ENCODE measurements at places on chromosomes 2 and 18.

DNA sequence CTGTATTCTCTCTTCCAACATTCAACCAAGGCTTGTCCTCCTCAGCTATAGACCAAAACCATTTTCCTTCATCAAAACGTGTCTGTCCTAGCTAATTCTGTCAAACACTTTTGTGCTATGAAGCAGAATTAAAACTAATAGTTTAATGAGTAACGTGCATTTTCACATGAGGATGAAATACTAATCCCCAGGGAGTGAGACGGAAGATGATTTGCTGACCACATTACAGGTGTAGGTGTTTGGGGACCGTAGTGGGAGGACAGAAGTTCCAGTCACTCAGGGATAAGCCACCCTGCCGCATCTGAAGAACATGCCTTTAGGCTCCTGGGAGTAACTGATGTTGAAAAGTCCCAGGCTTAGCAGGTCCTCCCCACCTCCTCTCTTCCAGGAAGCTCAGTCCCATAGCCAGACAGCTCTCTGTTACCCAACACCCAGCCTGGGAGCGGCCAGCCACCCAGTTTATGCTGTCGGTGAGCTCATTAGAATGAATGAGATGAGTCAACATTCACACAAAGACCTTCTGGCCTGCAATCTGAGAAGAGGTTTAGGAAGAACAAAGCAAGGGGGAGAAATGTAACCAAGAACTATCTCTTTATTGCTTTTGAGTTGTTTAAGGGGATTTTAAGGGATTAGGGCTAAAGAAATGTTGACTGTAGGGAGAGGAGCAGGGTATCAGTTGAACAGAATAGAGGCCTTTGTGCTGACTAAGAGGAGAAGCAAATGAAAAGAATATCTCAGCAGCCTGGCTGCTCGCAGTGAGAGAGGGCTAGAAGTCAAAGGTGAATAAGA is 122.5 kb downstream of the FOXI3 start:
- no peak overlapping the region for H3K4me3 ChIP-seq
- H3K27ac ChIP-seq, result no peak overlapping the region
- H3K4me1 ChIP-seq, result no peaks in the 10 kb centered on the region
- H3K27me3 ChIP-seq, result no peaks in the 10 kb centered on the region
- DNase-seq, result no peak

- H3K27ac ChIP-seq, result no peak overlapping the region
- no peaks in the 10 kb centered on the region for H3K36me3 ChIP-seq
- no peak overlapping the region for H3K4me3 ChIP-seq
These were observed 104.3 kb downstream of the SRBD1 start for GRCh38 chr2:45506756-45507155.

DNA sequence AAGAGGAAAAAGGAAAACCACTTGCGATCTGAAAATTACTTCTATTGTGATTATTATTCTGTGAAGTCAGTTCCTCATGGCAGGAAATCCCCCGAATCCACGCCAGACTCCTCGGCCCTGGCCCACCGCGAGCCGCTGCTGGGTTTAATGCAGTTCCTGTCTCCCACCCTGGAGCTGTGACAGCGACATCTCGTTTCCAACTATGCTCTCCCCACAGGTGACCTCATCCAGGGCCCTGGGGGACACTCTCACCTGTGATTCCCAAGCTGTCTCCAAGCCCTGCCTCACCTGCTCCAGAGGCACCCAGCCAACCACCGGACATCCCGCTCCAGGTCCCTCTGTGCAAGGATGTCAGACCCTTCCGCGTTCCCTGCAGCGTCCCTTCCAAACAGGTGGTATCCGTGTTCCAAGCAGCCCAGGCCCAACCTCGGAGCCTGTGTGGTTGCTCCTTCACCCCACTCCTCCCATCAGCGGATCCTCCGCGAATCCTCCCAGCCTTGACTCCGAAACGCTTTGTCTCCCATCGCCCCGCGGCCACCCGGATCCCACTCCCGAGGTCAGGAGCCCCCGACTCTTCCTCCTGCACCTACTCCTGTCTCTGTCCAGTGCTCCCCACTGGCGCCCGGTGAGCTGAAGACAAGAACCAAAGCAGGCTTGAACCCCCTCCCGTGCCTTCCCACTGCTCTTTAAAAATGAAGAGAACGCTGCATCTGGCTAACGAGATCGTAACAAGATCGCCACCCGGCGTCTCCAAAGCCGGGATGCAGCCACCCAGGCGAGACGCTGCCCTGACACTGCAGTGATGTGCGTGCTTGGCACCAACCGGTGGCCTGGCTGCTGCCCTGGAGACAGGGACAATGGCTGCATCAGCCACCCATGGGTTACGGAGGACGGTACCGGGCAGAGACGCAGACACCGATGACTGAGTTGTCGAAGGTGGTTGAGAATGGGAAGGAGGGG is 96.5 kb downstream of the NDUFA10 start:
- H3K36me3 ChIP-seq, result no peaks in the 10 kb centered on the region
- DNase-seq, result no peak
- no peaks in the 10 kb centered on the region for H3K4me1 ChIP-seq
- H3K27me3 ChIP-seq, result no peaks in the 10 kb centered on the region
- H3K27ac ChIP-seq, result no peak overlapping the region

- no peaks in the 10 kb centered on the region for H3K4me1 ChIP-seq
- H3K4me3 ChIP-seq, result no peak overlapping the region
- peaks cover 5% of the 10 kb centered on the region for H3K27me3 ChIP-seq
- no peak overlapping the region for H3K27ac ChIP-seq
These were observed 21.7 kb upstream of the APCDD1 start for GRCh38 chr18:10432781-10433180.

GRCh38 chr2:60353406-60353800 is 200.1 kb downstream of the BCL11A start:
- no peak overlapping the region for H3K4me3 ChIP-seq
- no peaks in the 10 kb centered on the region for H3K4me1 ChIP-seq
- no peaks in the 10 kb centered on the region for H3K36me3 ChIP-seq
- H3K27ac ChIP-seq, result no peak overlapping the region

DNA sequence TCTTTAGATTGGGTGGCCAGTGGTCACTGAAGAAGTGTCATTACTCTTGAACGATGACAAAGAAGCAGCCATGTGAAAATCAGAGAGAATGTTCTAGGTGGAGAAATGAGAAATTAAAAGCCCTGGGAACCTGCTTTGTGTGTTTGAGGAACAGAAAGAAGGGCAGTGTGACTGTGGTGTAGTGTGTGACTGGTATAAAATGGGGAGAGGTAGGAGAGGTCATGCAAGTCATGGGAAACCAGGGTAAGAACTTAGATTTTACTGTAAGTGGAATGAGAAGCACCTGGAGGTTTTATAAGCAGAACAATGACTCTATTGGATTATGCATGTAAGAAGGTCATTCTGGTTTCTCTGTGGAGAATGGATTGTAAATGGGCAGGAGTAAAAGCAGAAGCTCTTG is 12.2 kb downstream of the ICOS start:
- H3K27me3 ChIP-seq, result no peaks in the 10 kb centered on the region
- no peaks in the 10 kb centered on the region for H3K36me3 ChIP-seq
- DNase-seq, result no peak
- no peak overlapping the region for H3K4me3 ChIP-seq
- no peak overlapping the region for H3K27ac ChIP-seq

DNA sequence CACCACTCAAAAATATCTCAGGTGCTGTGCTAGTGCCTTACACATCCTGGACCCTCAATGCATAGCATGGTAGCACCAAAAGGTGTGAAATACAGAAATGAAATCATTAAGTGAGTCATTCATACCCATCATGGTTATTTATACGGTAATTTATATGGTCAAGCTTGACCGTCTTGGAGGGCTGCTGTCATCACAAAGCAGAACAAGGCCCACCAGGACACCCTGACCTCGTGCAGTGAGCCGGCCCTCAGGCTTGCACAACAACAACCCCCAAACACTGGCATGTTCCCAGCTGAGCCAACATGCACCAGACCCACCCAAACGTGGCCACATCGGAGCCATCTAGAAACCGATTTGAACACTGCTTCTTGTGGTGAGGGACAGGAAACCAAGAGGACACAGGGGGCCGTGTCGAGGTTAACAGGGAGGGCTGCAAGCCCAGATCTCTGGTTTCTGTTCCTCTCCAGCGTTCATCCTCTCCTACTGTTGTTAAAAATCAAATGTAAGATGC is 378.5 kb upstream of the ID2 start:
- DNase-seq, result no peak
- H3K27ac ChIP-seq, result no peak overlapping the region
- no peaks in the 10 kb centered on the region for H3K36me3 ChIP-seq
- H3K4me3 ChIP-seq, result no peak overlapping the region
- no peaks in the 10 kb centered on the region for H3K4me1 ChIP-seq
- H3K27me3 ChIP-seq, result no peaks in the 10 kb centered on the region

DNA sequence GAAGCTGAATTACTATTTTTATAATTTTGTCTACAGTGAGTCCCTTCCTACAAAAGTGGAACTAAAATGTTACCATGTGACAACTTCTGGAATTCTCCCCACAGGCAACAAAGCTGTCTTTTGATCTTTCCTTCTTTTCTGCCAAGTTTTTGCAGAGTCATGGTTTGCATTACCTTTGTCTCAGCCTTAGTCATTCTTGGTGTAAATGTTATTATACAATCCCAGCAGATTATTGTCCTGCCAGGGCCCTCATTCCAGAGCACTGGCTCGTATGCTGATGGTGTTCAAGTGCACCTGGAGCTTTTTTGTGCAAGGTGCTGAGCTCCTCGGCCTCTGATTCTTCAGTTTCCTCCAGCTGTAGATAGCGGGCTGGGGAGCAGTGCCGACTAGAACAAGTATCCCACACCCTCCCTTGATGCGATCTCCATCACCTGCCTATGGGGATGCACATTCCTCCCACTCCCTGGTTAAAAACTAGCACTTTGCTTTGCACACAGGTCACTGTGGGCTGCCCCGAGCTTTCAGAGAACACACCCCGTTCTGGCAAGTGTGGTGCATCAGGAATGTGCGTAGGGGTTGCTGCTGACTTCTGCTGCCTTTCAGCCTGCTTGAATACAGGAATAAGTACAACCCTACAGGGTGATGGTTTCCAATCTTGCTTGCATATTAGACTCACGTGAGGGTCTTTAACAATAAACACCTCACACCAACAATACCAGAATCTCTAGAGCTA is 263.6 kb downstream of the RNF144A start:
- no peak overlapping the region for H3K4me3 ChIP-seq
- no peaks in the 10 kb centered on the region for H3K4me1 ChIP-seq
- H3K36me3 ChIP-seq, result no peaks in the 10 kb centered on the region

GRCh38 chr2:172884336-172884735 is 148.7 kb downstream of the RAPGEF4 start:
- H3K4me1 ChIP-seq, result no peaks in the 10 kb centered on the region
- no peak overlapping the region for H3K4me3 ChIP-seq
- no peak overlapping the region for H3K27ac ChIP-seq
- no peak for DNase-seq
- H3K36me3 ChIP-seq, result no peaks in the 10 kb centered on the region

- DNase-seq, result no peak
- no peaks in the 10 kb centered on the region for H3K36me3 ChIP-seq
- H3K4me1 ChIP-seq, result no peaks in the 10 kb centered on the region
- no peak overlapping the region for H3K4me3 ChIP-seq
- no peak overlapping the region for H3K27ac ChIP-seq
These were observed 263.9 kb upstream of the APCDD1 start for GRCh38 chr18:10190564-10190963.

DNA sequence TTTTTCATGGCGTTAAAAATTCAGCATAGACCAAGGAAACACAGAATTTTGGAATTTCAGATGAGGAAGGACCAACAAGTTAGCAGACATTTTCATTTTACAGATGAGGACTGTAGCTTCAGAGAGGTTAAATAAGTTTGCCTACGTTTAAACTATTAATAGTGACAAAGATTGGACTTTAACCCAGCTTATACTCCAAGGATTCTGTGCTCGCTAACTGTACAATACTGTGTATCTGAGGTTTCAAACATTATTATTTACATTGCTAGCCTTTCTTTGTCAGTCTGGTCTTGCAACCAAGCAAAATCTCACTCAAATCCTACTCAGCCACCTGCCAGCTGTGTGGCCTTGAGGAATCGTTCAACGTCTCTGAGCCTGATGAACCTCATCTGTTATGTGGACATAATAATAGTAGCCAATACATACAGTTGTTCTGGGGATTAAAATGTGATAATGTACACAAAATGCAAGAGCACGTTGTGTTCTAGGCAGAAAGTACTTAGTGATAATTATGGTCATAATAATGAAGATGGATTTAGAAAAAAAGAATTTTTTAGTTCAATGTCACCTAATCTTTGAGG is 462.4 kb upstream of the TRIB2 start:
- H3K27me3 ChIP-seq, result peaks cover 2% of the 10 kb centered on the region
- no peak overlapping the region for H3K4me3 ChIP-seq
- DNase-seq, result no peak
- H3K36me3 ChIP-seq, result no peaks in the 10 kb centered on the region

DNA sequence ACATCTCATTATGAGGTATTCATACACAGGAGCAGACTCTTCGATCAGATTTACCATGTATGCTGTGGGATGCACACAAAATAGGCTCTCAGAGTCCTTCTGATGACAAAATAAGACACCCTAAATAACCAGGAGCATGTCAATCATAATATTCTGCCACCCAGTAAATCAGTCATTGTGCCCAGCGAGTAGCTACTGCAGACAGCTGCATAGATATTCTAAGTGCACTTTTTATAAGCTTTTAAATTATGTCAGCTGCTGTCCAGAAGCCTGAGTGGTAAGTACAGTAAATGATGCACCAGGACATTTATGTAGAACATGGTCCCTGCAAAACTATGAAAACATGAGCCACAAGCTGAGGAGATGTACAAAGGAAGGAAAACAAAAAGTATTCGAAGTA is 102.9 kb downstream of the CCDC141 start:
- H3K36me3 ChIP-seq, result no peaks in the 10 kb centered on the region
- H3K4me3 ChIP-seq, result no peak overlapping the region
- no peak for DNase-seq
- H3K27ac ChIP-seq, result no peak overlapping the region
- no peaks in the 10 kb centered on the region for H3K27me3 ChIP-seq
- no peaks in the 10 kb centered on the region for H3K4me1 ChIP-seq

- H3K36me3 ChIP-seq, result no peaks in the 10 kb centered on the region
- no peak overlapping the region for H3K4me3 ChIP-seq
- H3K4me1 ChIP-seq, result no peaks in the 10 kb centered on the region
- H3K27me3 ChIP-seq, result no peaks in the 10 kb centered on the region
- DNase-seq, result no peak
- no peak overlapping the region for H3K27ac ChIP-seq
These were observed 76.8 kb upstream of the MSTN start for GRCh38 chr2:190139371-190139770.

DNA sequence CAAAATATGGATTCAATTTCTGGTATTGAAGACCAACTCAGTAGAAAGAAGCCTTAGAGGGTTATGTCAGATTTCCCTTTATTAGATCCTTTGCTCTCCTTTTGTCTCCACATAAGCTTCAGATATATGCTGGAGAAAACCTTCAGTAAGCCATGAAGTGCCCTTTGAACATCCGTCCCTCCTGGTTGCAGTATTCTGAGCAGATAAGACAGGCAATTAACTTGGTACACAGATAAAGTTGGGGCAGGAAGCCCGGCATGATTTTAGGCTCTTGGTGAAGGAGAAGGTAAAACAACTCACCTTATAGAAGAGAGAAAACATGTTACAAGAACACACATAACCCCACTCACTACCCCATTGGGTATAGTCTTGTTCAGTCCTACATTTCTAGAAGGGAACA is 76.4 kb downstream of the SRD5A2 start:
- no peaks in the 10 kb centered on the region for H3K4me1 ChIP-seq
- no peak overlapping the region for H3K4me3 ChIP-seq
- H3K27me3 ChIP-seq, result no peaks in the 10 kb centered on the region
- no peak for DNase-seq
- no peak overlapping the region for H3K27ac ChIP-seq

Measured in endothelial cell of umbilical vein (primary cell).